Stimulated activated CD4-positive, alpha-beta T cell treated with anti-CD3 and anti-CD28 coated beads, Interleukin-15, amount 100 ng/mL, for 1 hour (primary cell): ENCODE measurements at places on chromosomes 2 and 18.

- DNase-seq = no peak
These were observed 256.6 kb upstream of the CTAGE1 start for GRCh38 chr18:22674272-22674671.

- no peak for DNase-seq
These were observed 183.1 kb upstream of the HNRNPA3 start for GRCh38 chr2:177029501-177029900.

- no peak for DNase-seq
These were observed 83.7 kb upstream of the B3GNT2 start for GRCh38 chr2:62112179-62112578.

- DNase-seq = no peak
These were observed 233.9 kb upstream of the SP5 start for GRCh38 chr2:170481201-170481600.

DNA sequence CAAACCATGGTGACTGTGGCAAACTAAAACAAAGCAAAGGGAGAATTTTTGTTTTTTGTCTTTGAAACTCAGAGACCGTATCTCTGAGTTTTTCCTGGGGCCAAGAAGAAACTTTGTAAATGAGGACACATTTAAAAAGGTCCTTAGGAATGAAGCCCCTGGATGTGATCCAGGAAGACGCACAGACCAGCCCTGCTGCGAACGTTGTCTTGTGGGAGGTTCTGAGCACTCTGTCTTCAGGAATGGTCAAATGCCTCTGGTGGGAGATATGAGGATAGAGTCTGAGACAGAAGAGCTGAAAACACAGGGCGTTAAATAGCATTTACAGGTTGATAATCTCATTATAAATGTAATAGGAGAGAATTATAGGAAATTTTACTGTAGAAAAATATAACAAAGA, 893.5 kb upstream of the KLHL29 start:
- DNase-seq = no peak

DNA sequence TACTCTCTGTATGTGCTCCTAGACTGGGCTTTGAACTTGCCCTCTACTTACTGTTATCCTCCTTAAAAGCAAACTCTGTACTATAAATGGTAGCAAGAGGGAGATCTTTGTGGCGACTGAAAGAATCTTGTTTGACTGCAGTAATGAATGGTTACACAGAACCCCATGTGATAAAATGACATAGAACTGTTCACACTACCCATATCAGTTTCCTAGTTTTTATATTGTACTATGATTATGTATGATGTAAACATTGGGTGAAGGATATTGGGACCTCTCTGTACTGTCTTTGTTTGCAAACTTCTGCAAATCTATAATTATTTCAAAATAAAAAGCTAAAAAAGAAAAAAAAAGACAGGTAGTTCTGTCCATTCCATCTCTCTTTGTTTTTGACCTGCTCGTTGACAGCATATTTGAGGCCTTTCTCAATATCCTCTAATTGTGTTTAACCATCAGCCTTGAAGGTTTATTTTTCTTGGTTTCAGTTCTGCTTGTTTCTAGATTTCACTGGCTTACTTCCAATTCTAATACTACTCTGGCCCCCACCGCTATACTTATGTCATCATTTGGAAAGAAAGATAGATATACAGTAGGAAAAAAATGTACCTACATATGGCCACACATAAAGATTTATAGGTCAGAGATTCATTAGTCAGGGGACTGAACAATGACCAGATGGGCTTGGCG, 79.2 kb upstream of the MYO3B start:
- no peak for DNase-seq
